ENCODE measurements at places on chromosomes 2 and 18.
A peak's percentile ranks its signal among the peaks of the same experiment; 100 is the strongest.

DNA sequence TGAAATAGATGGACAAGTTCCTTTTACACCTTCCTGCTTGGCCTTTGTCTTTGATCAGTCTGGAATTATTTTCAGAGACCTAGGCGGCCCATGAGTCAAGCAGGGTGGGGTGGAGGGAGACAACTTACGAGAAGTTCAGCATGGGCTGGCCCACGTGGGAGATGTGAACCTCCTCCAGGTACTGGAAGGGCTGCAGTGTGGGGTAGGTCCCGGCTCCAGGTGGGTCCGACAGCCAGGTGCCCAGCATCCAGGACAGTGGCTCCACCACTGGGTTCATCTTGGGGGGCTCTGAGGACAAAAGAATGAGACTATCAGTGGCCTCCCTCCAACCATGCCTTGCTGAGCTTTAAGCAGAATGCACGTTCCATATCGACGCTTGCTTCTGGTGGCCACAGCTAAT lies 30.8 kb downstream of the THAP4 start:
- DNase-seq = no peak

- DNase-seq = no peak
Observed at GRCh38 chr2:116340690-116341089, 1473.8 kb upstream of the DDX18 start.

DNA sequence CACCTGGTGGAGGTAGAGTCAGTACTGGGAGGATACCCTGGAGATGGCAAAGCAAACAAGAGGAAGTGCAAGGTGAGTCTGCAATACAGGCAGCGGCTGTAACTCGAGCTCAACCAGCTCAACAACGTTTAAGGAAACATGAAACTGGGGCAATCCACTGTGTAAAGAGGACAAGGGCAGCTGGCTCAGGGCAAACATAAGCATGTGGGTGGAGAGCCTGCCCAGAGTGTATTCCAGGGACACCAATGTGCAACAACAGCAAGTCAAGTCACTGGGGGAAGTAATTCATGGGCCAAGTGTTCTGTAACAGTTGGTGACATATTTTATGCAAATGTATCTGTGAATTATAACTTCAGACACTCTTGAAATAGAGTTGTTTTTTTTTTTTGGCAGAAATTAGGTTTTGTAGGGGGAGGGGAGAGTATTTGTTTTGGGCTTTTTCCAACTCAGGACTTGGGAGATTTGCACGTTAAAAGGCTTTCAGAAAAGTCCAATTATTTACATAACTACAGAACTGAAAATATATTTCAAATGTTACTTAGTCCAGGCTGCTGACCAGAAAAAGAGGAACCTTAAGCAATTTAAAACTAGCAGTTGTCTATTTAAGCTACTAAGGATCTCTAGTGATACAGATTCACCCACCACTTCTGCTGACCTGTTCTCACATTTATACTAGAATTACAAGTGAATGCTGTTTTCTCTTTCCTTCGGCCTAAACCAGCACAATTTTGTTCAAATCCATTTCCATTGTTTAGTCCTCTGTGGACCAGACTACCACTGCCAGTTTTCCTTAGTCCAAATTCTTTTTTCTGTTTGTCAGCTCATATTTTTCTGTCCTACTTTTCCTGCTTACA lies 18.6 kb downstream of the NRXN1 start:
- no peak for DNase-seq

- DNase-seq = no peak
Observed at GRCh38 chr2:50957896-50958295, 74.0 kb downstream of the NRXN1 start.

DNA sequence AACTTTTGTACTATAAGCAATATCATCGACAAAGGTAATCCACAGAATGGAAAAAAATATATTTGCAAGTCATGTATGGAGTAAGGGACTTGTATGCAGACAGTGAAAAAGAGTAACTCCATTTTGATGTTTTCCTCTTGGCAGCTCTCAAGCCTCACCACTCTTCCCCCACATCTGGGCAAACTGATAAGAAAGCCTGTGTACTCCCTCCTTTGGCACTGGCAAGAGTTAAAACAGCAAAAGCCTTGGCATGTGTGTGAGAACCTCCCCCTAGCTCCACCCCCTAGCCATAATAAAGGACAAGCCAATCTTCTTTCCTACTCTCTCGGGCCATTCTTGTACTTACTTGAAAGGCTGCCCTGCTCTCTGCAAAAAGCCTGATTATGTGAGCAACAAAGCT lies 335.2 kb downstream of the LRATD1 start:
- no peak for DNase-seq

- peak; percentile 40 for DNase-seq
Observed at GRCh38 chr18:56702946-56703345, 51.8 kb downstream of the WDR7 start.

- DNase-seq = no peak
Observed at GRCh38 chr2:16882706-16883105, 217.1 kb upstream of the CYRIA start.

GRCh38 chr2:61995065-61995464 lies 89.6 kb downstream of the COMMD1 start:
- DNase-seq = no peak

DNA sequence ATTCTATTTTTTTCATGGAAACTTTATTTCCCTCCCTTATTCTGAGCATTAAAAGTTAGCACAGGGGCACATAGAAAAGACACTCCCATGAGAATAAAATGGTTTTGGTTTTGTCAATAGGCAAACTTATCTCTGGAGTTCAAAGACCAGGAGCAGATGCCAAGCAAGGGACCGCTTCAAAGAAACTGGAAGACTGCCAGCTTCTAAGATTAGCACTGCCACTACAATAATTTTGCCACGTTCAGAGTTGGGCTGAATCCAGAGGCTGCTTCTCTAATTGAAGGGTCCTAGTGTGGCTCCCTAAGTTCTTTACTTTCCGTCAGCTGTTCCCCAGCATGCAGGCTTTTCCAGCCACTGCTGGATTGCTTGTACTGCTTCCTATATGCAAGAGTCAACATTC lies 681.0 kb upstream of the GCFC2 start:
- no peak for DNase-seq

DNA sequence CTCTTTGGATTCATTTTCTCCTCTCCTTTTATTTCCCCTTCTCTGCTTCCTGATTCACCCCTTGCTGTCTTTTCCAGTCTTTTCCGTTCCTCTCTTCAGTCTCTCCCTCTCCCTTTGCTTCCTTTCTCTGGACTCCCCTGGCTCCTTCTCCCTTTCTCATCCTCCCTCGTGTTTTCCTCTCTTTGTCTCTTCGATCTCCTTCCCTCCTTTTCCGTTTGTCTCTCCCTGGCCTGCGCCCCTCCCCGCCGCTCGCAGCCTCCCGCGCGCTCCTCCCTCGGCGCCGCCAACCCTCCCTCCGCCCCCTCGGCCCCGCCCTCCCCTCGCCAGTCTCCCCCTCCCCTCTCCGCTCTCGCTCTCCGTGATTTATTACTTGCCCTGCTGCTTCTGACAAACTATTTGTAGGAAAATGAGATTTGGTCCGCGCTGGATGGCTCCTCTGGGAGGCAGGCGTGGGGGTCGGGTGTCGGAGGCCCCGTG lies 46.0 kb upstream of the PAX8 start:
- peak; percentile 79 for DNase-seq

DNA sequence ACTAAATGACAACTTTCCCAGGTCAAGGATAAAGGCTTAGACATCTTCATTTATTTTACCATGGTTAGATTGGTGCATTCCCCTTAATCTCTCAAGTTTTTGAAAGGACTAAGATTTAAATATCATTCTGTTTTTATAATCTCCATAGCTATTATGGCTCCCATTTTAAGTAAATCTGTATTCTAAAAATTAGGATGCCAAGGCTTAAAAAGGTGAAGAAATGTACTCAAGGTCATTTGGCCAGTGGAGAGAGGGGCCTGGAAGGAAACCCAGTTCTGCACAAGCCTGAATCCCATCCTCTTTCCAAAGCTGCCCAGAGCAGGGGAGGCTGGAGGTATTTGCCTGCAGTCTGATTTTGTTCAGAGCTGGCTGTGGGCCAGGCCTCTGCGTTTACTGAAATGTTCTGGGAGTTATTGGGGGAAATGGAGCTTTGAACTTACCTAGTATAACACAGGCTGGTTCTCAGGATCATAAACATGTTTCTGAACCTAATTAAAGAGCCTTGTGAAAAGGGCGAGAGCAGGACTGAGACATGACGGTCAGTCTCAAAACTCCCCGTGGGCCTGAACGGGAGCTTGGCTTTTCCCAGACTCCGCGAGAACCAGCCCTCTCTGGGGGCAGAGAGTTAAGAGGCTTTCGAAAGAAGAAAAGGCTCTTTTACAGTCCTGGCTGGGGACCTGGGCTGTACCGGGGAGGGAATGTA lies 85.6 kb downstream of the DDX1 start:
- DNase-seq = no peak

- DNase-seq = no peak
Observed at GRCh38 chr2:97935719-97936161, 60.0 kb downstream of the TMEM131 start.

GRCh38 chr18:79796531-79797405 lies 970 bp upstream of the KCNG2 start:
- peak; percentile 30 for DNase-seq

GRCh38 chr18:6249170-6249569 lies 165.5 kb downstream of the L3MBTL4 start:
- peak; percentile 70 for DNase-seq
